ENCODE measurements at places on chromosomes 11 and 22.

DNA sequence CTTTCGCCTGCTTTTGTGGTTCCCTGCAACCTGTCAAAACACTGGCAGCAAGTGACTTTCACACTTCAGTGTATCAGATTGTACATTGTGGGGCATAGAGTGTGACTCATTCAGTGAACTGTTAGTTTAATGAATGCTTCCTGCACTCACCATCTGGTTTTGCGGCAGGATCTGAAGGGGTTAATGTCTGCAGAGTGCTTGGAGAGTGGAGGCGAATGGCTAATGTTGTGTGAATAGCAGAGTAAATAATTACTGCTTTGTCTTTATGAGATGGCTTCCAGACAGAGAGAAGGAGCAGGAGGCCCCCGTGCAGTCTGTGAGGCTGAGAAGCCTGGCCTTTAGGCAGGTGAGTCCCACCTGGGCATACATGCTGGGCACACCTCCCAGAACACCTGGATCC, 454.3 kb upstream of the KIRREL3 start:
- no peak for DNase-seq

DNA sequence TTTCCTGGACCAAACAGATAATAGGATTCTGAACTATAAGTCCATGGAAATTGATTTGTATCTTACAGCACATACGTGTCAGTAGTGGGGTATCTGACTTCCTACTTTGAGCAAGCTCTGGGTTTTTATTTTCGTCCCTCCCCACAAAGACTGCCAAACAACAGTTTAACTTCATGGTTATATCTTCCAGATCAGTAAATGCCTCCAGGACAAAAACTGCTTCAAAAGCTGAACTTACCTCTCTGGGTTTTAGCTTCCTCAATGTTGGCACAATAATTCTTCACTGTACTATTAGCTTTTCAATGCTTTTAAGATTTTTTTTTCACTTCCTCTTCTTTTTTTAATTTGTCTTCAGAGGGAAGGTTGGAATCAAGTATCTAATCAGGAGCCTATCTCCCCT, 4.2 kb upstream of the DPF2 start:
- DNase-seq = no peak

GRCh38 chr11:45208135-45208534, 61.7 kb downstream of the PRDM11 start:
- no peak for DNase-seq

GRCh38 chr11:128926000-128926399, 16.7 kb downstream of the TP53AIP1 start:
- DNase-seq = no peak

DNA sequence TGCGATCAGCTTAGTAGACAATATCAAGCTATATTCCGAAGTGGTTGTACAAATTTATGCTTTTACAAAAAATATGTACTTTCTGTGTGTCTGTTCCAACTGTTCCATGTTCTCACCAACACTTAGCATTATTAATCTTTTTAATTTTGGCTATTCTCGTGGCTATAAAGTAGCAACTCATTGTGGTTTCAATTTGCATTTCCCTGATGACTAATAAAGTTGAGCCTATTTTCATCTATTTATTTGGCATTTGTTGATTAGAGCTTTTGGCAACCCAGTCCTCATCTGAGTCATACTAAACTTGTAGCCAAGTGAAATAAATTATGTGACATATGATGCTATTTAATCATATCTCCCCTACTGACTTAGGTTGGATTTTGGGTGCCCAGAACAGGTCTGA, 115.9 kb downstream of the FBXO7 start:
- DNase-seq = no peak

DNA sequence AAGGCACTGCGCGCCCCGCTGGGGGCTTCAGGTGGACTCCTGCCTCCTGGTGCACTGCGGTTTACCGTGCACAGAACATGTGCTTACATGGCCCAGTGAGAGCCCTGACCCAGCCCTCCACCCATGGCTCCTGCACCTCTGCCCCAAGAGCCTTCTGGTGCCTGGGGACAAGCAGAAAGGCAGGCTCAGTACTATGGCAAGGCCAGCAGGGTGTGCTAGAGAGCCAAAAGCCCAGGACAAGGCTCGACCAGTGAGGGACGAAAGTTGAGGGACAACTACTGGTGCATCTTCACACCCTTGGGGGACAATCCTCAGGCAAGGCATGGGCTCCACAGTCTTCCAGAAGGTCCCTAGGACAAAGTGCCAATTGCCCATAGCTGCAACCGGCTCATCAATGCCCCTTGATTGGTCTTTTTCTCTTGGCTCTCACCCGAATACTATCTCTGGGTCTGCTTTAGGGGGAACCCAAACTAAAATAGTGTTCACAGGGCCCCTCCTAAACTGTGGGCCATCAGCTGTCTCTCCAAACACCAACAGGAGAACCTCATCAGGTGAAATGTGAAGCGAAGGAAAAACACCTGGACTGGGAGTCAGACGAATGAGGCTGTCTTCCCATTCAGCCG, 13.5 kb downstream of the PGA5 start:
- peak; percentile 58 for DNase-seq

DNA sequence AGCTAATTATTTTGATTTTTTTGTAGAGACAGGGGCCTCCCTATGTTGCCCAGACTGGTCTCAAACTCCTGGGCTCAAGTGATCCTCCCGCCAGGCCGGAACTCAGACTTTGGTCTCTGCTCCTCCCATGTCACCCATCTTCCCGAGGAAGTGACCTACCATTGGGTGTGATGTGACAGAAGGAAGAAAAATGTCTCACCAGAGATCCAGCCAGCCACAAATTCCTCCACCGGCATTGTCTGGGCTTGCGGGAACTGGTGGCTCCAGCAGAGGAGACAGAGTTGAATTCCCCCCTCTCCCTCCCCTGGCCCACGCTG, 772 bp downstream of the SLC25A45 start:
- no peak for DNase-seq

DNA sequence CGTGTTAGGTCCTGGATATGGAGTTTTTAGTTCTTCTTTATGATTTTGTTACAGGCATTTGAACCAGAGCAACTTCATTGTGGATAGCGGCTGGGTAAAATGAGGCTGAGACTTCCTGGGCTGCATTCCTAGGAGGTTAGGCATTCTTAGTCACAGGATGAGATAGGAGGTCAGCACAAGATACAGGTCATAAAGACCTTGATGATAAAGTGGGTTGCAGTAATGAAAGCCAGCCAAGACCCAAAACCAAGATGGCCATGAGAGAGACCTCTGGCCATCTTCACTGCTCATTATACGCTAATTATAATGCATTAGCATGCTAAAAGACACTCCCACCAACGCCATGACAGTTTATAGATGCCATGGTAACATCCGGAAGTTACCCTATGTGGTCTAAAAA, 23.4 kb upstream of the CLMP start:
- no peak for DNase-seq

- no peak for DNase-seq
Observed at GRCh38 chr11:69076129-69076791, 27.5 kb downstream of the TPCN2 start.

DNA sequence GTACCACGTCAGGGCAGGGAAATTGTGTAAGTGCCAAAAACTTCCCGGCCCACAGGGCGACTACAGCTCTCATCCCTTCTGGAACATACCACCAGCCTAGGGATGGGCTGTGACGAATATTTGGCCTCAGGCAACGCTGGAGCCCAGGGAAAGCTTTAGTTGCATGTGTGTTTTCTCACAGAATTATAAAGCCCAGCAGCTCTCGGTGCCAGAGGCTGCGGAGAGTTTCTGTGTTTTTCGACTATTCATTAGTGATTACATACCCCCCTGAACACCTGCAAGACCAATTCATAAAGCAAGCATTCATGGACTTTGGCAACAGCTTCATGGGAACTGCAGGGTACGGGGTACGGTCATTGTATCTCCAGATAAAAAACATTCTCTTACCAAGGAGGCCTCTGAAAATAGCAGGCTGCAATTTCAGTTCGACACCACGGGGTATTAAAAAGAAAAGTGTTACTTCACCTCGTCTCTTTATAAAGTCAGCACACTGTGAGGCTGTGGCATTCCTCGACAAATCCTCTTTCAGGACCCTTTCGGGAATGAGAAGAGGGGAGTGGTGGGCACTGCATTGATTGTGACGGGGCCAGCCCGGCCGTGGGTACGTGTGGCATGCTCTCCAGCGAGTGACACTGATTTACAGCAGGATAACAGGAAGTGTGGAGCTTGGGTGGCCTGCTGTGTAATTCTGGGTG, 243.6 kb upstream of the SORL1-AS1 start:
- no peak for DNase-seq

DNA sequence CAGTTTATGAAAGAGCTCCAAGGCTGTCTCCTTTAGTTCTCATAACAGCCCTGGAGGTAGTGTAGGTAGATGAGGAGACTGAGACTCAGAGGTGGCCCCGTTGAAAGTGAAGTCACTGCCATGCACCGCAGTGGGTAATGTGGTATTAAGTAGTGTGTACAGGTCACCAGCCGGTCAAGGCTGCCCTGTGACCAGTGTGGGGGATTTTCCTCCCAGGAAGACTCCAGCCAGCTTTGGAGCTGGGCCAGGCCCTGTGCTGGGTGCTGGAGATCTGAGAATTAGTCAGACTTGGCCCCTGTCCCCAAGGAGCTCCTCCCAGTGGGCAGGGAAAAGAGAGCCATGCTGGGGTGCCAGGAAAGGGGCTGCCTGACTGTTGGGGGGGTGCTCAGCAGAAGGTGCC, 5.3 kb downstream of the OMP start:
- DNase-seq = no peak

DNA sequence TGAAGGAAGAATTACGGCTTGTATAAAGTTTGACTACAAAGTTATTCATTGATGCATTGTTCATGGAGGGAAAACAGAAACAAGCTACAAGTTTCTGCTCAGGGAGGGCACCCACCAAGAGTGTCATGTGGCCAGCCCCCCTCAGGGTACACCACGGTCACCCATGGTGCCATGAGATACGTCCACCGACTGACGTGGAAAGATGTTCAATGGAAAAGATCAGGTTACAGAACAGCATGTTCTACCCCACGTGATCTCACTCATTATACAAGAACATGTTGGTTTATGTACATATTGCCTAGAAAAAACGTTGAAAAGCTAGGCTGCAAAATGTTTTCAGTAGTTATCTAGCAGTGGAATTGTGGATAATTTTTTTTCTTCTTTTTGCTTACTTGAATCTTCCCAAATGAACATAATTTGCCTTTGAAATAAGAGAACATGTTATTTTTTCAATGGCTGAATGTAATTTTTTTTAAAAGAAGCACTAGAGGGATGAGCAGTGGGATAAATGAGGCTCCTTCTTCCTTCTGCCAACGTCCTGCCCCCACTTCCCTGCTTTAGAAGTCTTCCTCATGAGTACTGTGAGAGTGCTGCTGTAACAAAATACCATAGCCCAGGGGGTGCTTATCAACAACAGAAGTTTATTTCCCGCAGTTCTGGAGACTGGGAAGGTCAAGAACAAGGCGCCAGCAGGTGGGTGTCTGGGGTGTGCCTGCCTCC, 22.5 kb downstream of the RCN1 start:
- no peak for DNase-seq

- peak; percentile 43 for DNase-seq
Observed at GRCh38 chr11:2377511-2378443, 667 bp downstream of the CD81 start.

GRCh38 chr22:39115570-39115969, 18.5 kb downstream of the APOBEC3H start:
- no peak for DNase-seq

GRCh38 chr11:31480930-31481329, 28.5 kb downstream of the IMMP1L start:
- DNase-seq = no peak

GRCh38 chr11:119716582-119717498, 12.2 kb downstream of the NECTIN1 start:
- no peak for DNase-seq

- no peak for DNase-seq
Observed at GRCh38 chr11:109668973-109669634, 247.1 kb downstream of the C11orf87 start.

- no peak for DNase-seq
Observed at GRCh38 chr11:93984196-93984567, 37.0 kb upstream of the HEPHL1 start.

DNA sequence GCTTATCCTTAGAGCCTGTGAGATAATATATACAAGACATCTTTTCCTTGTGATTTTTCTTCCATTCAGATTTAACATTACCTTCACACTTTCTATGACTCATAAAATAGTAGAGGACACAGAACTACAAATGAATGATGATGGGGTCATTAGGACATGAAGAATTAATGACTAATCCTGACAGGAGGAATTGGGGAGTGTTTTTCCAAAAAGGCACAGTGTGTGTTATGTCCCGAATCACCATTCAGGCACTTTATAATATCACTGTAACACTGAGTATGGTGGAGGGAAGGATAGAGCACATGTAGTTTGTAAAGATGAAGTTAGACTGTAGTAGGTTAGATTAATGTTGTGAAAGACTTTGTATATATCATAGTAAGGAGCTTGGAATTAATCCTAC, 391.3 kb downstream of the JRKL start:
- no peak for DNase-seq

DNA sequence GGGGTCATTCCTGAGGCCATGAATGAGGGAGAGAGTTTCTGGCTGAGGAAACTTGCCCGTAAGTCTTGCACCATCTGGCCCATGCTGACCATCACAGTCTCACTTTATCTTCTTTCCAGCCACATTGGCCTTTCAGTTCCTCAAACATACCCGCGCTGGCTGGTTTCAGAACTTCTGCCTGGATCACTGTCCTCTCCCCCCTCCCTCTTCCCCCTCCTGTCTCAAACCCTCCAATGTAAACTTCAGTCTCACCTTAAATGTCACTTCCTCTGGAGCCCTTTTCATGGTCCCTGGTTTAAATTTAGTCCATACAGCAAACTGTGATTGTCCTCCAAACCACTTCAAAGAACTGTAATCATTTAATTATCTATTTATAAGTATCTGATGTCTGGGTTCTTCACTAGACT, 3.7 kb upstream of the TMEM109 start:
- no peak for DNase-seq

DNA sequence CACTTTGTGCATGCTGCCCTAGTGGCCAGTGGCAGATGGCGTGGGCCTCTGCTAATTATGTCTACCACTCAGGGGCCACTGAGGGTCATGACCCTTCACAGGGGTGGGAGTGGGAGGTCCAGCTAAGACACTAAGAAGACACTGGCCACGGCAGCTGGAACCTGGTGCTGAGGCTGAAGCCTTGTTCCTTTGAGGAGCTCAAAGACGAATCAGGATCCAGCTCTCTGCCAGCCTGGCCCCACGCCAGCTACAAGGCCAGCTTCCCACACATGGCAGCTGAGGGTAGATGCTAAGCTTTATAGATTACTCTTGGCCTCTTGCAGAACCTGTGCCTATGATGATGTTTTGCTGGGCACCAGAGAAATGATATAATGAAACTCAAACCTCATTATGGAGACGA, 226.3 kb downstream of the DSCAML1 start:
- DNase-seq = no peak

GRCh38 chr11:64814712-64815187, 4.4 kb upstream of the MEN1 start:
- no peak for DNase-seq
